ENCODE measurements at places on chromosomes 5 and 9.

DNA sequence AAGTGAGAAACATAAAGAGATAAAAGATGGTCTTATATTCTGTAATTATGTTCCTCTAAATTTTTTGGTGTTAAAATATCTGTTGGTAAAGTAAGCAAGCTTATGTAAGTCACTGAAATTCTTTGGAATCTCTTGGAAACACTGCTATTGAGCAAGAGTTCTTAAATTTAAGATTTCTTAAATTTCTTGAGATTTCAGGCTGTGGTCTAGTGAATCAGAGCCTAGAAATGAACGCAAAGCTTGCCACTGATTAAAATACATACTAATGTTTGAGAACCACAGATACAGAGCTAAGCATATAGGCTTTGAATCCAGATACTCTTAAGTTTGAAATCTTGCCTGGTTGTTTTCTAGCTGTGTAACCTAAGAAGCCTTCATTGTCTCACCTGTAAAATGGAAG is 133.4 kb downstream of the TRPM3 start:
- DNase-seq: no peak

DNA sequence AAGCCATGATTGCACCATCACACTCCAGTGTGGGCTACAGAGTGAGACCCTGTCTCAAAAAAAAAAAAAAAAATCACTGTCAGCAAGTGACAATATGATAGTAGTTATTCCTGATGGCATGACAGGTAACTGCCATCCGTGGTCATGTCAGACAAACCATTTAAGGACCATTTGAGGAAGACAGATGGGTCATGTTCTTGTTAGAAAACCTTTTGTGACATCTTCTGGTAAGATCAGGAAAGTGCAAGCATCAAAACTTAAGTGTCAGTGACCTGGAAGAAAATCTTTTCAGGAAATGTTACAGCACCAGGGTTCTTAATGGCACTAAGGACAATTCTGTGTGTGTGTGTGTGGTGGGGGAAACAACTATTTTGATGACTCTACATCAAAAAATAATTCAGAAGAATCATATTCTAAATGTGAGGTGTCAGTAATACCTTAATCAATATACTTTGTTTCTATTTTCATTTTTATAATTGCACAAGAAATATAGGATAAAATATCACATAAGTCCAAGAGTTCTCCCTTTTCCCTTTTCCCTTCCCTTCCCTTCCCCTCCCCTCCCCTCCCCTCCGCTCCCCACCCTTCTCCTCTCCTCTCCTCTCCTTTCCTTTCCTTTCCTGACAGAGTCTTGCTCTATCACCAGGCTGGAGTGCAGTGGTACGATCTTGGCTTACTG is 17.8 kb downstream of the SLC38A9 start:
- DNase-seq: no peak

GRCh38 chr5:86885489-86886230 is 267.9 kb downstream of the COX7C start:
- no peak for DNase-seq

DNA sequence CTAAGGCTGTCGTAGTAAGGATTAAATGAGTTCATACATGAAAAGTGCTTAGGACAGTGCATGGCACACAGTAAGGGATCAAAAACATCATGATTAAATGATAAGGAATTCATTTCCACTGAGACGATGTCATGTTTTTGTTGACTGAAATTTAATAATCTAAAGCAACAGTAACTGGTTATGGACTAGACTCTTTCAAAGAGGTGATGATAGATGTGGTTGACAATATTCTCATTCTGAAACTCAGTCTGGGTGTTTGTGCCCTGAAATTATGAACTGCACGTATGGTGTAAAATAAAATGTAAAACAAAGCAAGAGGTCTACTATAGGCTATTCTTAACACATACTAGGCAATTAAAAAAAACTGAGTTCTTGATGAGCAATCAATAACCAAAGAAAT is 280.0 kb downstream of the DENND1A start:
- DNase-seq: no peak

DNA sequence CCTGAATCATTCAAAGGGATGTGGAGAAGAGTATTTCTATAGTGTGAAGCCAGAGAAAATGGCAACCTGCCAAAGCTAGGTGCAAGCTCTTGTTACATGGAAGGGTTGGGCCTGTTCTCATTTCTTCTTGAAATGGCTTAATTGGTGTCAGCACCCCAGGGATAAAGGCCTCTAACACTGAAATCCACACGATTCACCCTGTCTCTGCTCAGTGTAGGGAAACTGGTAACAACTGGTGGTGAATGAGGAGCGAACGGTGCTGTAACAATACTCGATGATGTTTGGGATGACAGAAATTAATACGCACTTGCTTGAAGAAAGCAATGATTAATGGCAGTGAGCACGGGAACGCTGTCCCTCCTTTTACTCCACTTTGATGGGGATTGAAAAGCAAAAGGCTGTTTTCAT is 16.2 kb downstream of the PBX3 start:
- no peak for DNase-seq

- DNase-seq: no peak
Measured at GRCh38 chr5:149902177-149902576, 42.4 kb downstream of the PDE6A start.

- no peak for DNase-seq
Measured at GRCh38 chr5:133950821-133951612, 17.4 kb downstream of the C5orf15 start.

GRCh38 chr5:123809594-123810221 is 297.7 kb downstream of the CSNK1G3 start:
- DNase-seq: no peak

GRCh38 chr5:7419846-7420245 is 23.9 kb downstream of the ADCY2 start:
- DNase-seq: no peak

- no peak for DNase-seq
Measured at GRCh38 chr9:227860-228259, 13.2 kb downstream of the DOCK8 start.

DNA sequence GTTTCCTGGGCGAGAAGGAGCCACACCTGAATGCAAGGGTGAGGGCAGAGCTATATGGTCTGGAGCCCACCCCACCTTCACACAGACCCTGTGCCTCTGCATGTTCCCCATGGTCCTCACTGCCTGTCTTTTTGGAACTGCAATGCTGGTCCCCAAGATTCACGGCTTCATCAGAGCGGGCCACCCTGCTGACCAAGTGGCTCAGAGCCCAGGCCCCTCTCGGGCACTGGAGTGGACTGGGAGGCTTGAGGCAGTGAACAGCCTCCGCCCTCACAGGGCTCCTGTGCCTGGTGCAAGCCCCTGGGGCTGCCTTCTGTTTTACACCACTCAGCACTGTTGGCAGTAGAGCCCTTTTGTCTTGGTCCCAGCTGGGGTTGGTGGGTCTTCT is 143.2 kb downstream of the CACNA1B start:
- DNase-seq: no peak
